Inflammatory macrophage treated with lipopolysaccharide for 1 hour (primary cell): ENCODE measurements at places on chromosomes 16 and 17.

GRCh38 chr16:3459401-3460090, 16.1 kb downstream of the NAA60 start:
- no peak for DNase-seq

- no peak for DNase-seq
Measured at GRCh38 chr17:65201331-65201730, 64.2 kb downstream of the RGS9 start.

- DNase-seq, result no peak
Measured at GRCh38 chr17:78359321-78359996, 418 bp downstream of the SOCS3 start.

DNA sequence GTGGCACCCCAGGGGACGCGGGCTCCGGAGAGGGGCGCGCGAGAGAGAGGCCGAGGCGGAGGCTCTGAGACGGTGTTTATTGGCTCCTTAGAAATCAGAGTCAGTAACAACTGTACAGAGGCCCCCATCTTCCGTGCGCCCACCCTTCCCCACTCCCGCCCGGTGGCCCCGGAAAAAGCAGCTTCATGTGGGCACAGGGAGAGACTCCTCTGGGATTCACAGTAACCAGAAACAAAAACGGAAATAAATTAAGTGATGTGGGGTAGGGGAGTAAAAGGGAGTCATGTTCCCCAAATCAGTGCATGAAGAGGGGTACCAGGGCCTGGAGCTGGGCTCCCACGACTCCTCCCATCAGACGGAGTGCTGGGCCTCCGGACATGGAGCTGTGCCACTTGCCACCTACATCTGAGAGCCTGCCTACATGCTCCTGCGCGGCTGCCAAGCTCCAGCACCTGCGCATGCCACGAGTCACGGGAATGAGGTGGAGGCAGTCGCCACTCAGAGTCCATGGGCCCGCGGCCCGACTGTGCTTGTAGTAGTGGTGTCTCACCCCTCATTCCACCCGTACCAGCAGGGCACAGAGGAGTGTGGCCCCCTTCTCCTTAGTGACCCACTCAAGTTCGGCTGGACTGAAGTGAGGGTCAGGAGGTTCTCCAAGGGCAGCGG, 543 bp upstream of the GPS2 start:
- DNase-seq, result no peak

DNA sequence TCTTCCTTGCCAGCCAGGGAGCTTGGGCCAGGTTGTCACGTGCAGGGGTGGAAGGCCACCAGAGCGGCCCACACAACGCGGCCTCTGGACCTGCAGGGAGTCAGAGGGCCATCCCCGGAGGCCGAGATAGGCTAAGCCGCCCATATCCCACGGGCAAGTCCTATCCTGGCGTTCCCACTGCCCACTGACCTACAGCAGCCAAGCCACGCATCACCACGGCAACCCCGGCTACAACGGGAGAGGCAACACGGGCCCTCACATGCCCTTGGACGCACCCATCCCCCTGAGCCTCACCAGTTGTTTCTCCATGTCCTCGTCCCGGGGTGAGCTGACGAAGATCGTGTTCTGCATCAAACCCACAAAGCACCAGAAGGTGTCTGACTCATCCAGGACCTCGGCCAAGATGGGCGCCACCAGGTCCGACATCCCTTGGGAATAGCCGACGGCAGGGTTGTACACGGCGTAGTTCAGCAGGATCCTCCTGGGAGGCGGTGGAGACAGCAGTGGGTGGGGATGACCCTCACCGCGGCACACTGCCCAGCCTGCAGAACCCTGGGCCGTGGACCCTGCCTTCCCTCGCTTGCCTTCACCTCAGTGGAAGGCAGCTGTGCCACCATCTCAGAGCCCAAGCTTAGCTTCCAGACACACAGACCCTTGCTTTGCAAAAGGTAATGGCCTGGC, 88.2 kb downstream of the TBC1D16 start:
- no peak for DNase-seq

- no peak for DNase-seq
Measured at GRCh38 chr16:17083628-17084027, 387.1 kb downstream of the XYLT1 start.

- no peak for DNase-seq
Measured at GRCh38 chr16:60107871-60108270, 1373.8 kb upstream of the GOT2 start.

DNA sequence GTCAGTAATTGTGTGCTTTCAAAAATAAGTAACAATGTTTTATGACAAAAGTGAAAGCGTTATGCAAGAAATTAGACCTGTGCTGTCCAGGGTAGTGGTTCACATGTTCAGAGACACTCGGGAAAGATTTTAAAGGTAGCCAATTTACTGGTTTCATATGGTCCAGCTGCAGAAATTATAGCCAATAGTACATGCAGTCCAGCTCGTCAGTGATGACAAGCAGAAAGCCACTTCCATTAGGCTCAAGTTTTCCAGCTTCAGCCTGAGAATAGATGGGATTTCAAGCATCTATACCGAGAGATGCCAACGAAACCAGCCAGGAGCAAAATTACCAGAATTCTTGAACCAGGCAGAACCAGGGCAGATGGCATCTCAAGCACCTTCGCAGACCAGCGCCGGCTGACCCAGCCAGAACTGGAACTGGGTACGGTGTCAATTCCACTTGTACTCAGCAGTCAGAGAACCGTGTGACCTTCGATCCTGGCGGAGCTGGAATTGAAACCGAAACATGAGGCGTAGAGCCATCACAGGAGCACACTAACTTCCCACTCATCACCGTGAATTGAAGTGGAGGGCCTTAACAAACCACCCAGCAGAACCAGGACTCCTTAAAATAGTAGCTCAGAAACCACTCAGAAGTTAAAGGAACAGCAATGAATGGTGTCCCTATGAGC, 207.9 kb upstream of the HSBP1 start:
- DNase-seq, result no peak

DNA sequence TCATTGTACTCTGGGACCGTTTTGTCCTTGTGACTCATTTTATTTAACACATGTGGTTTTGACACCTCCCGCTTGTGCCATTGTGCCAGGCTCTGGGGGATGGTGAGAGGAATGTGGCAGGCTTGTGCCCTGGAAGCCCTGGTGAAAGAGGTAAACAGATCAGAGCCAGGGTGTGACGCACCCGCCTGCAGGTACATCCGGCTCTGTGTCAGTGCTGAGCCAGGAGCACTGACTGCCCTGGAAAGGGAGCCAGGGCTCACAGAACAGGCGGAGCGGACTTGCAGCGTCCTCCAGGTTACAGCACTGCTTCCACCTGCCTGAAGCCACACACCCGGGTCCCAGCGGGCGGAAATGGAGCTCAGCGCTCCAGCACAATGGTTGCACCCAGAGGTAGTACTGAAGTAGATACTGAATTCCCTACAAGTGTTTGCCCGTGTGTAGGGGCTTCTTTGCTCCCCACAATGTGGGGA, 30.6 kb downstream of the CDRT15 start:
- no peak for DNase-seq

DNA sequence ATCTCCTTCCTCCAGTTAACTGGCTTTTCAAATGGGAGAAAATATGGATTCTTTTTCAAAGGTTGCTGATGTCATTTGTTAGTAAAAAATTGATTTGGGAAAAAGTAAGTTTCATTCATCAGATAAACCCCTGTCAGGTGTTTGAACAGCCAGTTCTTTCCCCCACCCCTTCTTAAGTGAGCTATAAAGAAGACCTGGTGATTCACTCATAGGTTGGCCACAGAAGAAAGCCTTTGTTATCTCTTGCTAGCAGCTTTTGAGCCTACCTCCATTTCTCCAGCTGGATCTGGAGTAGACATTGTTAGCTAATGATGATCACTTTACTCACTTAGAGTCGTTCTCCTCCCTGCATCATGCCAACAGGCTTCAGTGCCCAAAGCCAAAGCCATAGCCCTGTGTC, 63.0 kb downstream of the NLK start:
- no peak for DNase-seq

GRCh38 chr17:78976907-78977680, 2.6 kb downstream of the LGALS3BP start:
- no peak for DNase-seq

DNA sequence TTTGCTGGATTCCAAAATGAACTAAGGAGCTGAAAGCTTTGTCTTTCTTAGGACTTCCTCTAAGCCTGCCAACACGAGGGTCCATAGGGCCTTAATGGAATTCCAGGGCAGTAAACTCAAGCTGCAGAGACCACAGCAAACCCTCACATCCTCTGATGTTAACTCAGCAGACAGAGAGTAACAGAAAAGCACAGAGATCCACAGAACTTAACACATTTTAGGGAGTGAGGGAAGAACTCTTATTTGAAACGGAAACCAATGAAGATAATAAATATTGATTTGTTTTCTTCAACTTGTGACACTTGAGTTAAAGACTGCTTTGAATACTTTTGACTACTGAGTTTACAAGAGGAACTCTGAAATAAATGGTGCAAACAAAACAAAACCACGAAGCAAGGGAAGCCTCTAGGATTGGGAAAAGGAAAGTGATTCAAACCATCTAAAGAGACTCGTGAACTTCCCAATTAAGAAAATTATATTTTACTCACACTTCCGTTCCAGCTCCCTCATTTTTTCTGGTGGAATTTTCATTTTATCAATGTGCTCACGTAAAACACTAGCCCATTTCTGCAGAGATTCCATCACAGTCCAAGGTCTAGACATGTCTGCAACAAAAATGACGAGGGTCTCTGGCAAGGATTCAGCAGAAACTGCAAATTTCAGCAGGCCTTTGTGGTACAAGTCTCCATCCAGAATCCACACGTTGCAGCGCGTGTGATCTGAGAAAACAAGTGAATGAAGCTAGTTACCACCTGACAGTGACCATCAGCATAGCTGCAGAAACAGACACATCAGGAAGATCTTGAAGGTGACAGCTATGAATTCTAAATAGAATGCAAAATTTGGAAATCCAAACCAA, 9.2 kb downstream of the DYNC1LI2 start:
- peak; percentile 53 for DNase-seq

GRCh38 chr17:77285594-77286390, 145.0 kb downstream of the SEC14L1 start:
- peak; percentile 96 for DNase-seq

DNA sequence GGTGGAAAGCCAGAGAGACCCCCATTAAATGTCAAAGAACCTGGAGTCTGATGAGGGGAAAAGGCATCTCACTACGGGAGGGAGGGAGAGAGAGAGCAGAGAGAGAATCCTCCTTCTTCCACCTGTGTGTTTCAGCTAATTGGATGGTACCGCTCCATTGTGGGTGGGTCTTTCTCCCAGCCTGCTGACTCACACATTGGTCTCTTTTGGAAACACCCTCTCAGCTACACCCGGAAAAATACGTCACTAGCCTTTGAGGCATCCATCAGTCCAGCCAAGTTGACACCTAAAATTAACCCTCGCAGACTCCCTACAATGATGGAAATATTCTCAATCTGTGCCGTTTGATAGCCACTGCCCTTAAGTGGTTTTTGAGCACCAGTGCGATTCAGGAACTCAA, 100.4 kb downstream of the ELAC2 start:
- no peak for DNase-seq

- DNase-seq, result no peak
Measured at GRCh38 chr17:9676820-9677310, 31.5 kb downstream of the USP43 start.

- peak; percentile 58 for DNase-seq
Measured at GRCh38 chr17:77542551-77543490, 402.1 kb downstream of the SEC14L1 start.

DNA sequence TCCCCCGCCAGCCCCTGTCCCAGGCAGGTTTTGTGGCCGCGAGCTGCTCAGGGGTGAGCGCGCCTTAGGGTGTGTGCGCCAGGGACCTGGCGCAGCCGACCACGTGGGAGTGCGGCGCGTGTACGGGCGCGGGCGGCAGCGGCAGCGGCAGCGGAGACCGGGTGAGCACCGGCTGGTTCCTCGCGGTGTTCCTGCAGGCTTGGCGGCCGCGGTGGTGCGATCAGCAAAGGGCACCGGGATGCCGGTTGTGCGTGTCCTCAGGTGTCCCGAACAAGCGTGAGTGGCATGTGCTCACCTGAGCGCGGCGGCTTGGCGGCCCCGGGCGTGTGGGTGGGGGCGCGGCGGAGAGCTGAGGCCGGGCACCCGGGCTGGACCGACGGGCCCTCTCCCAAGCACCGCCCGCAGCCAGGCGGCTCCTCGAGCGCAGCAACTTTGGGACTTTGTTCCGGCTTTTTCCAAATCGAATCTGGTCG, 381 bp upstream of the HSD11B2 start:
- DNase-seq, result no peak

DNA sequence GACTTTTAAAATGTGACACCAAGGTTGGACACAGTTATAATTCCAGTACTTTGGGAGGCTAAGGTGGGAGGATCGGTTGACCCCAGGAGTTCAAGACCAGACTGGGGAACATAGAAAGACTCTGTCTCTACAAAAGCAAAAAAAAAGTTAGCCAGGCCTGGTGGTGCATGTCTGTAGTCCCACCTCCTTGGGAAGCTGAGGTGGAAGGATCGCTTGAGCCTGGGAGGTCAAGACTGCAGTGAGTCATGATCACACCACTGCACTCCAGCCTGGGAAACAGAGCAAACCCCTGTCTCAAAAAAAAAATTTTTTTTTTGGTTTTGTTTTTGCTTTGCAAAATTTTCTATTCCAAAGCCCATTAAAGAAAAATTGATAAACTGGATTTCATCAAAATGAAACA, 281.4 kb downstream of the BCAS3 start:
- peak; percentile 3 for DNase-seq

GRCh38 chr17:65743308-65743655, 181.8 kb upstream of the AXIN2 start:
- no peak for DNase-seq

DNA sequence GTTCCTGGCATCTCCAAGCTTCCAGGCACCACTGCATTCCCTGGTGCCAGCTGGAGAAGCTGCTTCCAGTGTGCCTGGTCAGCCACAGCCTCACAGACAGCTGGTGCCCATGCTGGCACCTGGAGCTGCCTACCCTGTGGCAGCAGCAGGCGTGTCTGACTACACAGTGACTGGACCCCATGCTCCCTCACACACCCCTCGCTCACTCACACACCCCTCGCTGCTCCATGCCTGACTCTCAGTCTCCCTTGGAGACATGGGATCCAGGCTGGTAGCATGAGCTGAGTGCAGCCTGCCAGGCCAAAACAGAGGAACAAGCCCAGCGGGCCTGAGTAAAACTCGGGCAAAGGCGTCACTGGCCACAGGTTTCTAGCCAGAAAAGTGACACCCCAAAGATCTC, 59.1 kb upstream of the SMIM36 start:
- no peak for DNase-seq

- DNase-seq, result no peak
Measured at GRCh38 chr17:54085020-54085419, 262.3 kb downstream of the KIF2B start.

DNA sequence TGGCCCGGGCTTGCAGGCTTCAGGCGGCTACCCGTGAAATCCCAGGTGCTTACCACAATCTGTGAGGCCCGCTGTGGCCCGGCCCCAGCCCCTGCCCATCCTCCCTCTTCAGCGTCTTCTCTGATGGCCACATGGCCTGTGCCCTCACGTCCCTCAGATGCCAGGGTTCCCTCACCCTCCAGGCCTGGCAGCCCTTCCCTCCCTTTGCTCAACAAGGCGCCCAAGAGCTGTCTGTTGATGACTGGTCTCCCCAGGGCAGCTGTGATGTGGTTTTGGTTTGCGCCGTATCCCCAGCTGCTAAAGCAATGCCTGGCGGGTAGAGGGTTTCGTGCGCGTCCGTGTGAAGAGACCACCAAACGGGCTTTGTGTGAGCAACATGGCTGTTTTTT, 35.1 kb downstream of the PMM2 start:
- DNase-seq, result no peak

- no peak for DNase-seq
Measured at GRCh38 chr16:11621539-11621919, 34.8 kb upstream of the LITAF start.
